ENCODE measurements at places on chromosomes 2 and 18.

DNA sequence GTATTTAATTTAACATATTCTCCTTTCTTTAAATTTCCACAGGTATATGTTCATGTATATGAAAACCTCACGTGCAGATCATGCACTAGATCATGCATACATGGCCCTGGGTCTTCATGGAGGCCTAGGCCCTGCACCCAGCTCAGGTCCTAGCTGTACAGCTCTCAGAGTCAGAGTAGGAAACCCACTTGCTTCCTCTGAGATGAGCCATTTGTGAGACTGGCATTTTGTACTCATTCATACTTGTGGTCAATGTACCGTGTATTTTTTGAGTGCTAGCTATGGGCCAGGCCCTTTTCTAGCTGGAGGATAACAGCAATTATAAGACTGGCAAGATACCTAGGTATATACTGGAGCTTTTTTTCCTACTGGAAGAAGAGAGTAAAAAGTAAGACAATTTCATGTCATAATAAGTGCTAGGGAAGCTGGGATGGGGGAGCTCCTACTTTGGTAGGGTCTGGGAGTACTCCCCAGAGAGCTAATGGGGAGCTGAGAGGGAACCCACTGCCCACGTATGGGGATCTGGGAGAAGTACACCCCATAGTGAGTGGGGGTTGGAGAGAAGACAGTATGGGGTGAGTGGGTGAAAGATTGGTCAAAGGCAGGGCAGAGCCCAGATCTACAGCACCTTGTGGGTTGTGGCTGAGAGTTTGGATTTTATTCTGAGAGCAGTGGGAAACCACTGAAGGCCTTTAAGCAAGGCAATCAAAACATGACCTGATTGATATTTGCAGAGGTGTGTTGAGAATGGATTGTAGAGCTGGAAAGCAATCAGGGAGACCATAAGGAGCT, 72.0 kb downstream of the POLE4 start:
- no peak for DNase-seq

DNA sequence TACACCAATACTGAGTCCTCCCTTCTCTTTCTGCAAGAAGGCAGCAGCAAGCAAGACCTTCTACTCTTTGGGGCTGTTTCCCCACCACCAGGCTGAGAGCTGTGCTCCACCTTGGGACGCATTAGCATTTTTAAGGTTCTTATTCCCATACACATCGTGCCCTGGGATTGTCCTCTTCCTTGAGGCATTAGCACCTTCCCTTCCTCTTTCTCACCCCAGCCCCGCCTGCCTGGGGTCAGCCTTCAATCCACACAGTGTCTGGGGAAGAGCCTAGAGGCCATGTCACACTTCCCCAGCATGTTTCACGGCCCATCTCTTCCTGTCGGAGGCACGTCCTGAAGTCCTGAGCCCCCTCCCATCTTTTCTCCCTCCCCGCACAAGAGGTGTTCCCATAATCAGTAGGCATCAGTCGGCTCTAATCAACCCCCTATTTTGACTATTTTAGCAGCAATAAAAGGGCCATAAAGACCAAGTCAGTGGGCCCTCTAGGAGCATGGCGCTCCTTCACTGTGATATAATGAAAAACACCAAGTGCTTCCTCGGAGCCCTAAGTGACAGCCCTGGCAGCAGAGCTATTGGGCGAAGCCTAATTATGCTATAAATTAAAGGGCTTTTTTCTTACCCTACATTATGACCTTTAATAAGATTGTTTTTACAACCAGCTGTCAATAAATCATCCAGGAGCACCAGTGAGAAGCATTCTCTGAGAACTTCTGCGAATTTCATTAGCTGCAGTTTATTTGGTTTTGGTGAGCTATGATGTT, 55.0 kb upstream of the PKDCC start:
- no peak for DNase-seq

- DNase-seq = no peak
Observed at GRCh38 chr2:74186038-74186437, 7.4 kb upstream of the MOB1A start.

GRCh38 chr2:107595285-107595684, 231.4 kb upstream of the RGPD4 start:
- no peak for DNase-seq

DNA sequence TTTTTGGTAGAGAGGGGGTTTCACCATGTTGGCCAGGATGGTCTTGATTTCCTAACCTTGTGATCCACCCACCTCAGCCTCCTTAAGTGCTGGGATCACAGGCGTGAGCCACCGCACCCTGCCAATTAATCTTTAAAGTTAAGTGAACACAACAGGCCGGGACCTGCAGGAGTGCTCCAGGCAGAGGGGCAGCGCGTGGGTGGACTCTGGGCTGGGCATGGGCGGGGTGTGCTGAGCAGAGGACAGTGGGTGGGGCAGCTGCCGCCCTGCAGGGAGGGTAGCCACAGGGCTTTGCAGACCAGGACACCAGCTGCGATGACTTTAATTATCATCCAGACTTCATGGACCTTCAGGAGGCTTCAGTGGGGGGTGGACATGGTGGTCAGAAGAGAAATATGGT, 8.8 kb upstream of the GPR148 start:
- no peak for DNase-seq

- no peak for DNase-seq
Observed at GRCh38 chr2:206850369-206850768, 85.0 kb downstream of the FASTKD2 start.
